Activated gamma-delta T cell treated with Interleukin-2 at 50 U/mL for 16 hours (primary cell): ENCODE measurements at places on chromosomes 12 and 14.

- DNase-seq, result no peak
These were observed 10.7 kb upstream of the STX2 start for GRCh38 chr12:130849561-130850417.

DNA sequence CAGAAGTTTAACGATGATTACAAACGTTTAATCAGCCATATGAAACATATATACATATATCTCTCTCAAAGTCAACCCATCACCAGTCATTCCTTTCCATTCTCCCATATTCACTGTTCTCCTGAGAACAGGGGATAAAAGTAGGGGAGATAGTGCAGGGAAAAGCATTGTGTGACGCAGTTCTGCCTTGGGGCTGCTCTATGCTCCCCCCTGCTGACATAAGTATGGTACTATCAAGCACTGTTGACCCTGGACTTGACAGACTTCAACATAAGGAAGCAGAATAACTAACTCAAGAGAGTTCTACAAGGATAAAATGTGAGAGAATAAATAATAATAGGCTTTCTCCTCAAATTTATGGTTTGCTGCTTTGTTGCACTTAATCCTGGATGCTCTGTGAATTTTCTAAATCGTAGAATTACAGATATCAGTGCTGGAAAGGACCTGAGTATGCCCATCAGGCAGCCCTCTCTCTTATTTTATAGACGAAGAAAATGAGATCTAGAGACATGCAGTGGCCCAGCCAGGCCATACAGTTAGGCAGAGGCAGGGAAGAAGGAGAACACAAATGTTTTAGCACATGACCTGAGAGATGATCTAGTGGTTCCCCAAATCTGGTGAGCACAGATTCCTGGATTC, 87.2 kb downstream of the SCN8A start:
- peak; percentile 3 for DNase-seq

- DNase-seq, result no peak
These were observed 277.4 kb downstream of the FOXN3 start for GRCh38 chr14:89139404-89140247.

DNA sequence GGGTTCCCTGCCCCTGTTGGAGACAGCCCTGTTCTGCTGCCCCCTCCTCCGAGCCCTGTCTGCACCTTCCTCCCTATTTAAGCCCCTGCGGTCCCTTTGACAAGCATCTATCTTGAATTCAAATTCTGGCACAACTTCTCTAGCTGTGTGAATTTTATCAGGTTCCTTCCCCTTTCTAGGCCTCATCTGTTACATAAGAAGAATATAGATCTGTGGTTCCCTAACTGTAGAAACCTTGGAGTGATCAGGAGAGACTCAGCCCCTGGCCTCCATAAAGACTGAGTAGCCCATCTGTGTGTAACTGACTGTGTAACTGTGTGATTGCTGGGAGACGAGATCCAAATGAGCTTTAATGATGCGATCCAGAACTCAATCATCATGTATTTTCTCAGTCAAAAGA, 13.0 kb upstream of the RACGAP1 start:
- no peak for DNase-seq

DNA sequence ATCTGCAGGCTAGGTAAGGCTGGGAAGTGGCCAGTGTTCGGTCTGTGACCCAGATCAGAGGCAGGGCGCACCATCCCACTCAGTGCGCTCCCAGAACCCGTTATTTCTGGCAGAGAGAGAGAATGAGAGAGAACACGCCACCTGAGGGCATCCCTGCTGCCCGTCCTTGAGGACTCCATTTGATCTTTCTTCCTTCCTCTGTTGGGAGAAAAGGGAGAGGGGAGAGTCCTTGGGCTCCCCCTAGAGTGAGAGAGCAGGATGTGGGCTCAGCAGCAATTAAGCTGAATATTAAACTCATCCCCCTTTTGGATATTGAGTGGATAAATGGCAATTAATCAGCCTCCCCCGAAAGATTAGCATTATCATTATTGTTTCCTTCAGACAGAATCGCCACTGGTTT, 70.6 kb downstream of the IFT43 start:
- no peak for DNase-seq
